ENCODE measurements at places on chromosomes 7 and 10. TPM values are rescaled to one million over a fixed set of nuclear protein-coding genes. Genes with fewer than 3 reads are reported as not detected.
A peak's percentile ranks its signal among the peaks of the same experiment; 100 is the strongest.

- H3K4me1 ChIP-seq, result no peaks in the 10 kb centered on the region
- no peak overlapping the region for H3K27ac ChIP-seq
- DNase-seq, result no peak
- H3K4me3 ChIP-seq, result no peak overlapping the region
Observed at GRCh38 chr10:125848371-125848770, 25.0 kb downstream of the BCCIP start.

DNA sequence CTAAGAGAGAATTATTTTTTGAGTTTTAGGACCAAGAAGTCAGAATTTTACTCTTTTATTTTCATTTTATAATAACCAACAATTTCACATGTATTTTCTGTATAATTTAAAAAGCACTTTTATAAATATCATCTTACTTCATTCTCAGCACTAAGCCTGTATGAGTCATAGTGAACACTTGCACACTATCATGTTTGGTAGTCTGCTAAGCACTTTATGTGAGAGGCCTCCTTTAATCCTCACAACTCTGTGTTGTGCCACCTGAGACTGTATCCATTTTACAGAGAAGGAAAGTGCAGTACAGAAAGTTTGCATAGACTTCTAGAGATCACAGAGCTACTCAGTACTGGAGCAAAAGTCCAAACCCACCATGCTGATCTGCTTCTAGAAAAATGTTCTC lies 939.6 kb downstream of the NRG3 start:
- no peak for DNase-seq
- H3K27ac ChIP-seq, result no peak overlapping the region
- H3K27me3 ChIP-seq, result no peaks in the 10 kb centered on the region
- H3K4me3 ChIP-seq, result no peak overlapping the region
- no peaks in the 10 kb centered on the region for H3K4me1 ChIP-seq

DNA sequence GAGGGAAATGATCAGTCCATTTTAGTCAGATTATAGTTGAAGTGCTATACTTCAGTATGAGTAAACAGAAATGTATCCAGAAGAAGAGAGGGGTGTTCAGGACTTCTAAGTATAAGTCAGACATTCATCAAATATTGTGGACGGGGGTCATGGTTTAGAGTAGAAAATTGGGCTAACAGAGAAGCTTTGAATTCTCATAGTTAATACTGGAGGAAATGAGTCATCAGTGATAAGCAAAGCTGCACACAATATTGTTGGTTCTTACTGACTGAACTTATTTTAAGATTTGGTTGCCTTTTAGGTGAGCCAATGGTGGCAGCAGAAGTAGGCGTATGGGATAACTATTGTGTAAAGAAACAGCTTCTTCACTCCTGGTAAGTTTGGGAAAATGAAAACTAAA lies 1.7 kb upstream of the SUMF2 start:
- no peaks in the 10 kb centered on the region for H3K27me3 ChIP-seq
- H3K4me1 ChIP-seq, result peaks cover 5% of the 10 kb centered on the region
- H3K36me3 ChIP-seq, result peaks cover 60% of the 10 kb centered on the region
- no peak overlapping the region for H3K4me3 ChIP-seq
- DNase-seq, result no peak

DNA sequence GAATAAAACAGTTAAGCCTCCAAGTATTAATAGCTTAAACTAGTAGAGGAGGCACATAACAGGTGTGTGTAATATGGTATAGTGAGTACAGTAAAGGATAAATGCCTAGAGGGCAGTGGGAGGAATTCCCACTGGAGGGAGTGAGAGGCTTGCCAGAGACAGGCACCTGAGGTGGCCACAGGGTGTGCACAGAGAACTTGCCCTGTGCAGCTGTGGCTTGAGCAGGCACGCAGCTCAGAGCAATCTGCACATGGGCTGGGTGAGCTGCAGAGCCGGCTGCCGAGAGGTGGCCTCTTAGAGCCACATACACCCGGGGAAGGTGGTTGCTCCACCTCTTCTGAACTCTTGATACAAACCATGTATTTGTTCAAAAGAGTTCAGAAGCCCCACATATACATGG lies 237.1 kb downstream of the COBL start:
- no peak overlapping the region for H3K4me3 ChIP-seq
- H3K4me1 ChIP-seq, result no peaks in the 10 kb centered on the region
- no peak for DNase-seq
- no peak overlapping the region for H3K27ac ChIP-seq
- H3K27me3 ChIP-seq, result peaks cover 8% of the 10 kb centered on the region
- H3K36me3 ChIP-seq, result no peaks in the 10 kb centered on the region

- no peak overlapping the region for H3K27ac ChIP-seq
- no peaks in the 10 kb centered on the region for H3K27me3 ChIP-seq
- no peaks in the 10 kb centered on the region for H3K36me3 ChIP-seq
- no peak overlapping the region for H3K4me3 ChIP-seq
- DNase-seq, result no peak
Observed at GRCh38 chr10:84432891-84433290, 104.5 kb downstream of the CCSER2 start.

DNA sequence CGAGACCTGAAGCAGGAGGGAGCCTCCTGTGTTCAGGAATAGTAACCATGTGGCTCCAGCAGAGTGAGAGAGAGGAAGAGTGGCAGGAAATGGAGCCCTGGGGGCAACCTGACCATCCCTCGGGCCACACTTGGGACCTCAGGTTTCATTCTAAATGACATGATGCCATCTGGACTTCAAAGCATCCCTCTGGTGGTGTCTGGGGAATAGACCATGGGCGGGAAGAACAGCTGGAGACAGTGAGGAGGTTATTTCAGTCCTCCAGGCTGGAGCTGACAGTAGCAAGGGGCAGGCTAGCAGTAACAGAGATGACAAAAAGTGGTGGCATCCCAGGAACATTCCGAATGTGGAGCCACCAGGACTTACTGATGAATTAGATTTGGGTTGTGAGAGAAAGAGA lies 44.8 kb downstream of the AKR1B1 start:
- no peak overlapping the region for H3K27ac ChIP-seq
- no peaks in the 10 kb centered on the region for H3K36me3 ChIP-seq
- H3K4me1 ChIP-seq, result no peaks in the 10 kb centered on the region

DNA sequence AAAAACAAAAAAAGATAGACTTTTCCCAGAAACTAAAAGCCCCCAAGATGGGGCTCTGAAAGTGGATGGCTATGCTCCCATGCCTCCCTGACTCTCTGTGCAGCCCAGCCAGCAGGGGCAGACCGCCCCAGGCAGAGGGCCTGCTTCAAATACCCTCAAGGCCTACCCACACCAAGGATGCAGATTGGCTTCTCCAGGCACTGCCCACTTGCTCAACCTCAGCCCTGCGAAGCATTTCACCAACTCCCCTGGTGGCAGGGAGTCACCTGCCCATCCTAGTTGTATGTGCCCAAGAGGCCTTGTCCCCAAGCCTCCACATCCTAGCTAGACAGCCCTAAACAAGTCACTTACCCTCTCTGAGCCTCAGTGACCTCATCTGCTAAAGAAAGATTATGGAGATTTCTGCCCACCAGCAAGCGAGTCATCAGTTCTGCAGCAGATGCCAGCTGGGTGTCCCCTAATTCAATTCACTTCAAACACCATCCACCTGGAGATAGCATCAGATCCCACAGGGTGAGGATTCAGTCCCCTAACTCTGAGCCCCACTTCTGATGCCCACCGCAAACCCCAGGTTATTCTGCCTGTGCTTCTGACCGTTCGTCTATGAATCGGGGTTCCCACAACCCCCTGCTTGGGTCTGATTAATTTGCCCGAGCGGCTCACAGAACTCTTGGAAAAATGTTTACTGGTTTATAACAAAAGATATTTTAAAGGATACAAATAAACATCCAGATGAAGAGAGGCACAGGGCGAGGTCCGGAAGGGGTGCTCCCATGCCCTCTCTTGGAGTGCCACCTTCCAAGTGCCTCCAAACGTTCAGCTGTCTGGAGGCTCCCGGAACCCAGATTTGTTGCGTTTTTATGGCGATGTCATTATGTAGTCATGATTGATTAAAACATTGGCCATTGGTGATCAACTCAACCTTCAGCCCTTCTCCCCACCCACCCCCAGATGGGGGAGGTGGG lies 18.6 kb upstream of the ZMIZ1 start:
- no peaks in the 10 kb centered on the region for H3K4me1 ChIP-seq
- H3K27ac ChIP-seq, result no peak overlapping the region
- no peaks in the 10 kb centered on the region for H3K36me3 ChIP-seq
- no peak for DNase-seq

DNA sequence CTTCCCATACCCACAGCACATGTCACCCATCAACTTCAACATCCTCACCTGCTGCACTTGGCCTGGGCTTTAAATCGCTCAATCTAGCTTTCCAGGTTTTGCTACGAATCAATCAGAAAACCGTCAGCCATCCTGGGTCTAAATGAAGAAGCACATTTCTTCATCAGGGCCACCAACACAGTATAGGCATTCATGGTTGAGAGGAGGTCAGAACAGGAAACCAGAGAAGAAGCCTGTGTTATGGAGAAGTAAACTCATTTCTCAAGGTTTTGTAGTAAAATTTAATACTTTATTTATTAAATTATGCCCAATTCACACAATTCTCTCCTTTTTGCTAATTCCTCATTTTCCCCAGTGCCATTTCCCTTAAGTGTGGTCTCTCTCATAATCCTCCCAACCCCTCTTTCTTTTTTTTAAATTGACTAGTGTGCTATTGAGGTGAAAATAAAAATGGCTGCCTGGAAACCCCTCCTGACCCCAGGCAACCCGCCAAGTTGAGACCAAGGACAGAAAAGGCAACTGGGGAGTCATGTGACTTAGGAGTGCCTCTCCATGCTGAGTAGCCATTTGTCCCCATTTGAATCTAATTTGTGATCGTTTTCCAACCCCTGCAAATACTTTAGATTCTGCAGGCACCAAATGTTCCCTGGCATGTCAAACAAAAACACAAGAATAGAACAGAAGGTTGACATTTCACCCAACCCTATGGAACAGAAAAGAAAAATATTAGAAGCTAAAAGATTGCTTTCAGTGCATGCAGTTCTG lies 181.1 kb upstream of the NAMPT start:
- H3K4me1 ChIP-seq, result no peaks in the 10 kb centered on the region
- H3K4me3 ChIP-seq, result no peak overlapping the region
- H3K27ac ChIP-seq, result no peak overlapping the region
- DNase-seq, result no peak
- no peaks in the 10 kb centered on the region for H3K36me3 ChIP-seq

DNA sequence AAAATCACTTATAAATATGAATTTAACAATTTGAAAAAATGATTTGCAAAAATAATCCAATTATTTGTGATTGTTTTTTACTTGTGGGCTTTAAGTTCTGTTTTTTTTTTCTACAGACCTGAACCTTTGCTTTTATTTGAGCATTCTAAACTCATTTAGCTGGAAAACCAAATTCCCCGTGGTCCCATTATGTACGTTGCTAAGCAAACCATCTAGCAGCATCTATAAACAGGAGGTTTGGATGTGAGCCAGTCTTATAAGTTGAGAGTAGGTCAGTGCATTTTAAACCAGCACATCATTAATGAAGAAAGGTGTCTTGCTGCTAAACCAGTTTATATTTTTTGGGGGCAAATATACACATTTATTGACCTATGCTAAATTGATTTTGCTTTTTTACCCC lies 77.3 kb downstream of the LRRN3 start:
- DNase-seq, result peak; percentile 45
- H3K27me3 ChIP-seq, result no peaks in the 10 kb centered on the region
- H3K4me3 ChIP-seq, result no peak overlapping the region
- H3K4me1 ChIP-seq, result peaks cover 21% of the 10 kb centered on the region
- H3K27ac ChIP-seq, result peak overlapping the region; percentile 63
- H3K36me3 ChIP-seq, result 0 out of 2 replicates have a peak, but pooled peaks cover 2% of the 10 kb centered on the region

DNA sequence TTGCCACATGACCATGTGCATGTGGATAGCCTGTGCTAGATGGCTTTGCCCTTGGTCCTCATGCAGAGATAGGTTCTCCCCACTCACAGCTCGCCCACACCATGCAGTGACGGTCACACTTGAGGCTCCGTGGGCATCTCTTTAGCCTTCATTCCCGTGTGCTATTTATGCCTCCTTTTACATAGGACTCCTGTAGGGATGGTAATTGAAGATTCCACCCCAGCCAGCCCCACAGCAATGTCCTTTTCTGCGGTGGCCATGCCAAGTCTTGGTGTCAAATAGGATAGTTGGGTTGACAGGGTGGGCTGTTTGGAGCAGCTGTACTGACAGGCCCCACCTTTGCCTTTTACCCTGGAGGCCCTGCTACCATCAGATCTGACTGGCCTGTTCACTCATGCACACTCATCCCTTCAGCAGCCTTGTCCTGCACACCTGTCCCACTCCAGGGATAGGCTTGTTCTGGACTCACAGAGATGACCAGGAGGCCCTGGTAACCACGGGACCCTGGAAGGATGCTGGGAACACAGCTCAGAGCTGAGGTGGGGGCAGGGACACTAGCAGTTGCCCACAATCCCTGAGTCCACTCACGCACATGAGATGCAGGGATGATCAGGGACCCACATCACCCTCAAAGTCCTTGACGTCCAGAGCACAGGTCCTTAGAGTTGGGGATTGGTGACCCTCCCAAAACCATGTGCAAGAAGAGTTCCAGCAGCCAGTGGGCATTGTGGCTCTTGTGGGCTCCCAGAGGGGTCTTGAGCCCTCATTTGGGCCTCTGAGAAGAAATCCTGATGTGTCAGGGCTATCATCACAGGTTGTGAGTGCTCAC lies 71.2 kb downstream of the ADCY1 start:
- no peaks in the 10 kb centered on the region for H3K4me1 ChIP-seq
- DNase-seq, result no peak
- 0 out of 2 replicates have a peak, but pooled peaks cover 4% of the 10 kb centered on the region for H3K27me3 ChIP-seq
- H3K4me3 ChIP-seq, result no peak overlapping the region

- no peaks in the 10 kb centered on the region for H3K36me3 ChIP-seq
- H3K4me1 ChIP-seq, result no peaks in the 10 kb centered on the region
- H3K27me3 ChIP-seq, result no peaks in the 10 kb centered on the region
- no peak overlapping the region for H3K27ac ChIP-seq
- H3K4me3 ChIP-seq, result no peak overlapping the region
Observed at GRCh38 chr10:43944381-43945093, 295.9 kb upstream of the ZNF32 start.

- peak overlapping the region; percentile 10 for H3K4me3 ChIP-seq
- H3K36me3 ChIP-seq, result no peaks in the 10 kb centered on the region
- H3K27me3 ChIP-seq, result no peaks in the 10 kb centered on the region
- H3K27ac ChIP-seq, result peak overlapping the region; percentile 90
- H3K4me1 ChIP-seq, result peaks cover 34% of the 10 kb centered on the region
Observed at GRCh38 chr10:110067960-110068770, 60.4 kb downstream of the ADD3 start.

- no peaks in the 10 kb centered on the region for H3K4me1 ChIP-seq
- no peaks in the 10 kb centered on the region for H3K27me3 ChIP-seq
- no peaks in the 10 kb centered on the region for H3K36me3 ChIP-seq
- no peak overlapping the region for H3K27ac ChIP-seq
Observed at GRCh38 chr10:28793482-28793881, 116.2 kb downstream of the BAMBI start.

Gene CREB5
- 17.6 TPM for total RNA-seq

Gene LIPF
- total RNA-seq, result not detected

Gene AKR1B1
- total RNA-seq, result 145 TPM

Gene ASCC1
- 30.0 TPM for total RNA-seq

Gene CYP3A7
- total RNA-seq, result not detected

Gene RNF32
- 0.97 TPM for total RNA-seq
